ENCODE measurements at places on chromosomes 12 and 14.

DNA sequence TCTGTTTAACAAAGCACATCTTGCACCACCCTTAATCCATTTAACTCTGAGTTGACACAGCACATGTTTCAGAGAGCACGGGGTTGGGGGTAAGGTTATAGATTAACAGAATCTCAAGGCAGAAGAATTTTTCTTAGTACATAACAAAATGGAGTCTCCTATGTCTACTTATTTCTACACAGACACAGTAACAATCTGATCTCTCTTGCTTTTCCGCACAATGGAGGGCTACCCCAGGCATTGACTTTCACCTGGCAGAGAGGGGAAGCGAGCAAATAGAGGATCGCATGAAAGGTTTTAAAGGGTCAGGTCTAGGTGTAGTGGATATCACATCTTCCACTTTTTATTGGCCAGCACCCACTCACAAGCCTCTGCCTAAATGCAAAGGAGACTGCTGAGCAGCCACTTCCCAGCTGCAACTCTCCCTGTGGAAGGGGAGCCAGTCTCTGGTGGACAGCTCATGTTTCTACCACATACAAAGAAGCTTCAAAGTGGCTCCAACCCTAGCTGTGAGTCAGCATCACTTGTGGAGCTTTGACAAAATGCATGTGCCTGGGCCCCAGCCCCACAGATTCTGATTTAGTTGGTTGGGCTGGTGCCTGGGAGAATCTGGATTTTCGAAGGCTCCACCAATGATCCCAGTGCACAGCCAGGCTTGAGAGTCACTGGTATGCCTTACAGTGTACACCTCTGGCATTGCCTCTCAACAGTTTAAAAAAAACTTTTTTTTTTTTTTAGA lies 7.2 kb upstream of the FNTB start:
- no peak for DNase-seq

GRCh38 chr12:98123021-98123461 lies 392.3 kb upstream of the TMPO start:
- no peak for DNase-seq

DNA sequence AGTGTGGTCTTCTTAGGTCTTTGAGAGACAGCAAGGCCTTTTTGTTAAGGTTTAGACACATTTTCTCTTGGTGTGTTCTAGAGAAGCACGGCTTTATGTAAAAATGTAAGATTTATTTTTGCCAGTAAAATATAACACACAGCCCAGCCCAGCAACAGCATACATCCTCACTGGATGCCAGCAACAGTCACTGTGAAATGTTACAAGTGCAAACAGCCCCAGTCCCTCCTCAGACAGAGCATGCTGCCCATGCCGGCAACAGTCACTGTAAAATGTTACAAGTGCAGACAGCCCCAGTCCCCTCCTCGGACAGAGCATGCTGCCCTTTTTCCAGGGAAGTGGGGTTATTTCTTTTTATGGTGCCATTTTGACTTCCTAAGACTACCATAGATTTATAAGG lies 207.6 kb downstream of the CHST11 start:
- DNase-seq, result no peak

- no peak for DNase-seq
Measured at GRCh38 chr14:93527203-93527607, 96.5 kb downstream of the UNC79 start.

- DNase-seq, result no peak
Measured at GRCh38 chr14:90388437-90388836, 8.4 kb upstream of the CALM1 start.

- no peak for DNase-seq
Measured at GRCh38 chr12:104702565-104703139, 245.9 kb downstream of the CHST11 start.
